ENCODE measurements at places on chromosomes 5 and 9.

DNA sequence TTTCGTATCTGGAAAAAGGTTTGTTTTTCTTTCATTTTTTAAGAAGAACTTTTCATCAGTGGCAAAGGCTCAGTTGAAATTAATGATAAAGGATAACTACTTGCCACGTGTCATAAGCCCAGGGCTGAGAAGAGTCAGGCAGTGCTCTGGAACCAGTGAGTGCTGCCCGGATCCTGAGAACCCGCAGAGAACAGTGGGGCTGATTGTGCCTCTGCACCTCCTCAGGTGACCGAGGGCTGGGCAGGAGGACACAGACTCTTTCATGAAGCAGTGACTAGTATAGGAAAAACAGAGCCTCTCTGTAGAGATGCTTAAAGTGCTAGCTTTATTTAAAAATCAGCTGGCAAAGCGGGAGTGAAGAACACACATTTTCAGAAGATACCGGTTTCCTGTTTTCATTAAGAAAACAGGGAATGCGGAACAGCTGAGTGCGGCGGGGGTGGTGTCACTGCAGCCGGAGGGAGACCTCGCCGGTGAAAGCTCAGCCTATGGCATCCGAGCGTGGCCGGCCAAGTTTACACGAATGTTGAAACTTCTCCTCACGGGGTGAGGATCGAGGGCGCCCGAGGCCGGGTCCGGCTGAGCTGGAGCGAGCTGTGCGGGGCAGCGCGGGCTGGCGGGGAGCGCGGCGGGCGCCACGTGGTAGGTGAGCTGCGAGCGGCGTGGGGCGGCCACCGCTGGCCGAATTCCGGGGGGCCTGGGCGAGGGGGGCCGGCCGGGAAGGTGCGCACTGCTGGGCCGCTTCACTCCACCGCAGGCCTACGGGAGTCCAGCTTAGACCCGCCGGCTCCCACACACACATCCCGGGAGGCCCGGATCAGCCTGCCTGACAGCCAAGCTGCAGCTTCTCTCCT, 134.7 kb upstream of the DMRT1 start:
- peak; percentile 67 for DNase-seq

DNA sequence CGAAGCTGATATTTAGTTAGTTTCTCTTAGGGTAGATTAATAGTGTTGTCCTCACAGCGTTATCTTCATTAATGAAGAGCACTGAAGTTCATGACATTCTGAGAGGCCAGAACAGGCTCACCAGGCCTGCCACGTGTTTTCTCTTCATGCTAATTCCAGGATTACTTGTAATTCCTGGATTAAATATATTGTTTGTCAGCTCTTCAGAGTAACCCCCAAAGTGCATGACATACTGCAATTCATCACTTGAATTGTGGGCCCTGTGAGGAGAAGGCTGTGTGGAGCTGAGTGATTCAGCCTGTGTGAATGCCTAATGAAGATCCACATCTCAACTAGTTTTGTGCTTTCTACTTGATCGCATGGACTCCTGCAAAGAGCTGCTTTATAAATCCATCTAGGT, 401.0 kb upstream of the ADAMTSL1 start:
- DNase-seq: no peak

- DNase-seq: no peak
These were observed 112.8 kb upstream of the CDH12 start for GRCh38 chr5:22965960-22966359.

DNA sequence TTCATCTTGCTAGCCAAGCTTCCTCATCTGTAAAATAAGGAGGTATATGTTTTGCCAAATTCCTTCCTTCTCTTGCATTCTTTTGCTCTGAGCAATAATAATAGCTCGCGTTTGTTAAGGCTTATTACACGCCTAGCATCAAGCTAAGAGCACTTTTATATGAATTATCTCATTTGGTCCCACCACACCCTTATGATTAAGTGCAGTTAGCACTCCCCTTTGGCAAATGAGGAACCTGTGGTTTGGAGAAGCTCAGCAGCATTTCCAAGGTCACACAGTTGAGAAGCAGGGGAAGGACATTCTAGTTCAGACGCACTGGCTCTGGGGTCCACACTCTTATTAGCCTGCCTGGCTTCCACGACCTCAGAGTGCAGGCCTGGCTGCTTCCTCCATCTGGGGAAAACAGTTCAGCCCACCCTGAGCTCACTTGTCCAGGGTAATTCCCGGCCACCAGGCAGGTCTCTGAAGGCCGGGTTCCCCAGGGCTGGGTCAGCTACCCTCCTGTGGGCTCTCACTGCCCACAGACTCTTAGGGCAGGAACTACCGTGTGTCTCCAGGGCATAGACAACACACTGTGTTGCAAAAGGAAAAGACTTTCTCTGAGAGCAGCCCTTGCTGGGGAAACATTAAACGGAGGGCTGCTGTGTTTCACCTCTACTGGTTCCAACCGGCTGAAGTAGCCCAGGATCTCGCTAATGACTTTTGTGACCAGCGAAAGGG, 9.9 kb upstream of the FBP1 start:
- DNase-seq: peak; percentile 76

DNA sequence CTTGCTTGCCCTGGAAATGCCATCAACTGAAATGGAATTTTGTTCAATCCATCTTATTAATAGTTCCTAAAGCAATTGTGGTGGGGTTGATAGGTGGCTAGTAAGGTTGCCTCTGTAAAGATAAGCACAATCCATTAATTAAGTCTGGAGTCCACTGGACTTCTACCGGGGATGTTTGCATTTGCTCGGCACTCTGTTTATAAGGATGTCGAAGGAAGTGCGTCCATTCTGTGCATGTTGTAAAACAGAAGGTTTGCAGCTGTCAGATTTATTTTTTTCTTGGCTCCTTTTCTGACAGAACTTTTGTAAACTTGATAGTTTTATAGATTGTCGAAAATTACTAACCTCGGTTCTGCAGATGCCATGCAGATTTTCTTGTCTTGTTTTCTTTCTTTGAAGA, 12.8 kb upstream of the TNFAIP8 start:
- no peak for DNase-seq

GRCh38 chr9:101706261-101706798, 32.1 kb downstream of the GRIN3A start:
- DNase-seq: no peak

- DNase-seq: peak; percentile 72
These were observed 19.0 kb downstream of the PTCH1 start for GRCh38 chr9:95497772-95498171.

DNA sequence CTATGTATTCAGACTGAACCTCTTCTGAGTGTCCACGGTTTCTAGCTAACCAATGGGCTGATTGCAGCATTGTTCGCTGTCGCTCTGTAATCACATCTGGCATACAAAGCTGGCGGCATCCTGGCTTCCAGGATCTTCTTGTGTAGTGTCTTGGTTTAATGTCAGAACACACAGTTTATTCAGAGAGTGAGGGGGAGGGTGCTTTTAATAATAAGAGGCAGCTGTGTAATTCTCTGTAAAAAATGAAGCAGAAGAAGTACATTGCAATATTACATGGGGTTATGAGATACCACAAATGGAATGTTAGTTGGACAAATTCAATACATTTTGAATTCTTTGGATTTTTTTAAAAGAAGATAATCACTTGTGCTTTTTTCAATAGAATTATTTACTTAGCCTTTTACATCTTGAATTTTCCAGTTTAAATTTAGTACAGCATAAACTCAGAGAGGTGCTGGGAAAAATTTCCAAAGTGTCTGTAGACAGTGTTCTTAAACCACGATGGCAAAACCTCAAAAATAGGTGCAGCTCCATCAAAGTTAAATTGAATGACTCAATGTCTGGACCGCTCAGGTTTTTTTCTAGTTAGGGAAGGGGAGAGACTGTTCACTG, 206.0 kb downstream of the PCSK1 start:
- peak; percentile 94 for DNase-seq

DNA sequence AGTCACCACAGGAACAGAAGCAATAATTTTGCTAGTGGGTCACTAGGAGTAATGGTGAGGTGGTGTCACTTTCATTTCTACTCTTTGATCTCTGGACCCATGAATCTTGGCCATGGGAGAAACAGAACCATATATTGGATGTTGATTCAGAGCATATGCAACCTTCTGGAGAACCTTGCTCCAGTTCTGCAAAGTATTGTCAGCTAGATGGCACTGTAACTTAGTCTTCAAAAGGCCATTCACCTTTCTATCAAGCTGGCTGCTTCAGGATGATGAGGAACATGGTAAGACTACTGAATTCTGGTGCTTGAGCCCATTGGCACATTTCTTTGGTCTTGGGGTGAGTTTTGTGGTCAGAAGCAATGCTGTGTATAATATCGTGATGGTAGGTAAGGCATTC, 129.1 kb upstream of the FBN2 start:
- peak; percentile 19 for DNase-seq
